DMS79 (cell line): ENCODE measurements at places on chromosomes 11 and 22.
A peak's percentile ranks its signal among the peaks of the same experiment; 100 is the strongest.

- DNase-seq: no peak
Observed at GRCh38 chr22:44663256-44663999, 38.6 kb upstream of the PRR5 start.

DNA sequence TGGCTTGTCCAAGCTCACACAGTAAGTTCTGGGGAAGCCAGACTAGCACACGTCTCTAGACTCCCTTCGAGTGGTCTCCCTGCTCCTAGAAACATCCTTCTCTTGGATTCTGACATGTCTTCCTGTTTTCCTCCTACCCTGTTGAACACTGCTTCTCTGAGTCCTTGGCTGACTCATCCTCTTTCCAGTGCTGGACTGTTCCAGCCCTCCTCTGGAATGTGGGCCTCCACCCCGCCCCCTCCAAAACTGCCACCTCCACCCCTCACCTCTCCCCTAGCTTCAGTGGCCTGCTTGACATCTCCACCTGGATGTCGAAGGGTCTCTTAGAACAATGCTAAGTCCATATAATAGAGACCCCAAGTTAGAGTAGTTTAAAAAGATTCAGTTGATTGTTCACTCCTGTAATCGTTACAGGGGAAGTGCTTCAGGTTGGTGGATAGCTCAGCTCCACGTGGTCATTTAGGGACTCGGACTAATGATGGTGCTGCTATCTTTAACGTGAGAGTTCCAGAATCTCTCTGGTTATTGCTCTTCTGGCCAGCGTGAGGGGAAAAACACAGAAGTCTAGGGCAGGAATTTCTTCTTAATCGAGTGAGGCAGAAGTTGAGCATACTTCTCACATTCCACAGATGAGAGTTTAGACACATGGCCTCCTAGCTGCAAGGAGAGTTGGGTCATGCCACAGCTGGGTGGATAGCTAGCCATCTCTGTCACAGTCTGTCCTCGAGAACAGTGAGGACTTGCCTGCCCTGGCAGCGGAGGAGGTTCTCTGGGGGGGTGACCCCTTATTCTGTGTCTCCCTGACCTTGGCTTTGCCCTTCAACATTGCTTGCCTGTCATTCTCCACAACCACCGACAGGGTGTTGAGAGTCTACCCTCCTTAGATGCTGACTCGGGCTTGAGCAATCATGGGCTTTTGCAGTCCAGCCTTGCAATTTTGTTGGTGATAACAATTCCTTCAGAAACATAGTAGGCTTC, 4.7 kb upstream of the C11orf96 start:
- no peak for DNase-seq

- no peak for DNase-seq
Observed at GRCh38 chr11:128411150-128411549, 176.2 kb downstream of the ETS1 start.

- DNase-seq: peak; percentile 100
Observed at GRCh38 chr11:117887431-117888138, 11.1 kb upstream of the FXYD6 start.

- DNase-seq: no peak
Observed at GRCh38 chr22:19396934-19397733, 34.4 kb downstream of the HIRA start.

DNA sequence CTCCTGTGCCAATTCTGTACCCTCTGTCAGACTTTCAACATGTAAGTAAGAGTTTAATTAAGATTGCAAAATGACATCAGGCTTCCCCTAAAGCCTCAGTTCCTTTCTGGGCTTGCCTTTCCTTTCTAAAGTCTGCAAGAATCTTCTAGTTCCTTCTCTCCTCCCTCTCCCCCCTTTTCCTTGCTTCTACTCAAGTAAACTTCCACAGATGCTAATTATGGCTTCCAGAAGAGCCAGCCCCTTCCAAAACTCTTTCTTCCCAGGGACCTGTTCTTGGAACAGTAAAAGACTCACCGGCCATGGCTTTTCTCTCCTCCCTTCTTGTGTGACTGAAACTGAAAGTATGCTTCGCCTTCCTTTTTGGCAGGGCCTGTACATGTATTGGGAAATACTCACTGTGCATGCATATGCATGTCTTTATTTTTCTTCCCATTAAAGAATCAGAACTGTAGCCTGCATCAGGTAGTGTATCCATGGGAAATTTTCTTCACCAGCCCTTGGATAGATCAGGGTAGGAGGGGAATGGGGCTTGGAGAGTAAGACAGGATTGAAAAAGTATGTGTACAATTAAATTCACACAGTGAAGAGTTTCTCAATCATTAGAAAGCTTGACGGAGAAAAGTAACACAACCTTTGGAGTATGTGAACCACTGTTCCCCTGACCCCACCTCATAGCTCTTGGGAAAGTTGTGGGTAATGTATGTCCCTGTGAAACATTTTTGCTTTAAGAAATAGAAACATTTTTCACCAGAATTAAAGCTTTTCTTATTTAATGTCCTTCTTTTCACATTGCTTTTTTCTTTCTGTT, at the start of gene CASP1:
CASP1 (minus strand) TSS at position 332 of the 808 bp plus-strand sequence; CDS start at position 301, 31 bp downstream.
- DNase-seq: no peak

DNA sequence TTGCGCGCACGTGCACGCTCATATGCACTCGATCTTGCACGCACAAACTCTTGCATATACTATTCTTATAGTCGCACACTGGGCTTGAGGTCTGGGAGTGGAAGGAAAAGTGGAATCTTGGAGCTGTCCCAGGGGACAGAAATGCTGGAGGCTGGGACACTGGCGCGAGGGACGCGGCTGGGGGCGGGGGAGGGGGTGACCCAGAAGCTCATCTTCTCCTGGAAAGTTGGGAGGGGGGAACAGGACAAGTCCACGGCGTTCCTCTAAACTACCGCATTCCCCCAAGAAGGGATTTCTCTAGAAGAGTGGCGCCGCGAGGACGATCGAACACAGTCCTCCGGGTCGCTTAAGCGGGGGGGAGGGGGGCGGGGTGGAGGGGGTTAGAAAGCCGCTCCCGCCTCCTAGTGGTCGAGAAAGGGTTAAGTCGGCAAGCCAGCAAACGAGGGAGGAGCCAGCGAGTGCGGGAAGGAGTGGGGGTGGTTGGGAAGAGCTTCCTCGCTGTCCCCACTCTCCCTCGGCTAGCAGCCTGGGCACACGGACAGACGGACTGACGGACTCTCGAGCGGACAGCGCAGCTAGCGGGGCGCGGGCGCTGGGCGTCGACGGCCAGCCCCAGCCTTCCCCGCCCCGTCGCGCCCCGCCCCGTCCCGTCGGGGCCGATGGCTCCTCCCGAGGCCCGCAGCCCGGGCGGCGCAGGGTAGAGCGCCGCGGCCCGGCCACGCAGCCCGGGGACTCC, at the start of gene RTN4RL2:
RTN4RL2 (plus strand) TSS at position 507 of the 736 bp plus-strand sequence. CDS start 338 bp downstream, outside the sequence.
- DNase-seq: peak; percentile 21
